ENCODE measurements at places on chromosomes 16 and 17.

GRCh38 chr17:56158915-56159825, 5.9 kb downstream of the ANKFN1 start:
- DNase-seq, result no peak

DNA sequence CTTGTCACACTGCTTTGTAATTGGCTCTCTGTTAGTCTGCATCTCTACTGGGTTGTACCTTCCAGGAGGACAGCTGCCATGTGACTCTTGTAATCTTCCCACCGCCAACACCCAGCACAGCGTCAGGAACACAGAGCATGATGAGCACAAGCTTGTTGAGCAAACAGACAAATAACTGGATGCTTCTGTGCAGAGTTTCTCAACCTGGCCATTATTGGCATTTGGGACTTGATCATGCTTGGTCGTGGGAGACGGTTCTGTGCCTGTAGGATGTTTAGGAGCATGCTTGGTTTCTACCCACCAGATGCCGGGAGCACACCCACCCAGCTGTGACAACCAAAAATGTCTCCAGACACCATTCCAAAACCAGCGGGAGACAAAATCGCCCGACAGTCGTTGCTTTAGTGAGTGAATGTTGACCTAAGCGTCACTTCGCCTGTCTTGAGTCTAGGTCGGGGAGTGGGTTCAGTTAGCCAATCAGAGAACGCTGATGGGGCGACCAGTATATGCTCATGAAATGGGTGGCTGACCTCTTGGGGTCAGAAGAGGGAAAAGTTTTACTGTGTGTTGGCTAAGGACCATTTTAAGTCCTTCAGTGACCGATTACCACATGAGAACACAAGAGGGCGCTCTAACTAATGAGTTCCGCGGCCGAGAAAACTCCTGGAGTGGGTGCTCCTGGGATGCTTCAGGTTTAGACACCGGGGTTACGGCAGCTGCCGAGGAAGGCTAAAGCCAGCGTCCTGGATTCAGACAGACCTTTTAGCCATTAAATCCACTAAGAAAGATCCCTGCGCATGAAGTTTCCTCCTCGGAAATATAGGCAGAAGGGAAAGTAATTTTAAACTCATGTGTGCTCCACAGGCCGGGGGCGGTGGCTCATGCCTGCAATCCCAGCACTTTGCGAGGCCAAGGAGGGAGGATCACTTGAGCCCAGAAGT, 57.8 kb upstream of the TEX2 start:
- DNase-seq, result peak; percentile 10

- DNase-seq, result no peak
These were observed 1014.2 kb upstream of the CDH8 start for GRCh38 chr16:63050391-63050790.

DNA sequence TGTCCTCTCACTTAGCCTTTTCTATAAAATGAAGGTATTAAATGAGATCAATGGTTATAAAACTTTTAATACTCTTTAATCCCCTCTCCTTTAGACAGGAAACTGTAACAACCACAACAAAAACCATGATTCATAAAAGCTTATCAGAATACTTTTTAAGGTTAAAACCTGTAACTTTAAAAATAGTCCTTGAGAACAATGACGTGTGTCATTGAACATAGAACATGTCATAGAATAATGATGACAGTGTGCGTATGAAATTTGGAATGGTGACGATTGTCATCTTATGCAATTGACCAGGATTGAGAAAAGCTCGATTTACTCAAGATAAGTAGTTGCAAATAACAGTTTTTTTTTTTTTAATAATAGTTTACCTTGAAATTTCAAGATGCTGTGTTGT, 94.1 kb downstream of the PLCG2 start:
- DNase-seq, result no peak

DNA sequence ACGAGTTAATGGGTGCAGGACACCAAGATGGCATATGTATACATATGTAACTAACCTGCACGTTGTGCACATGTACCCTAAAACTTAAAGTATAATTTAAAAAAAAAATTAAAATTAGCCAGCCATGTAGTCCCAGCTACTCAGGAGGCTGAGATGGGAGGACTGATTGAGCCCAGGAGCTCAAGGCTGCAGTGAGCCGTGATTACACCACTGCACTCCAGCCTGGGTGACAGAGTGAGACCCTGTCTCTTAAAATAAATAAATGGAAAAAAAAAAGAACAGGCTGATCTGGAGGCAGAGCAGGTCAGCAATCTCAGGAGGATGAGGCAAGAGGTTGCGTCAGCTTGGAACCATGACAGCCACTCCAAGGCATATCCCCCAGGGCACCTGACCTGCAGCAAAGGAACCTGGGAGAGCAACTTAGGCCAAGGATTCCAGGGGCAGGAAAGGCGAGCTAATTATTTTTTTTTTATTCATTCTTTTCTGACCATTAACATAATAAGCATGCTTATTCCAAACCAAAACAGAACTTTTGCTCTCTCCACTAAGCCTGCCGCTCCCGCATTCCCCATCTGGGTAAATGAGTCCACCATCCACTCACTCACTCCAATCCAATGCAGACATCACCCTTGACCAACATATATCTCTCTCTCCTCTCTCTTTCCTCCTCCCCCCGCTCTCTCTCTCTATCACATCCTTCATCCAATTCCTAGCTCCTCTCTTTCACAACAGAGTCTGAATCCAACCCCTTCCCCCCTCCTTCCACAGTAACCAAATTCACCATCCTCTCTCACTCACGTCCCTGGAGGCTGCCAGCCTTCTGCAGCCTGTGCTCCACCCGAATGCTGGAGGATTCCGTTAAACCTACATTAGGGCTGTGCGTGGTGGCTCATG, 47.7 kb downstream of the TK2 start:
- no peak for DNase-seq

GRCh38 chr16:84788920-84789391, 30.8 kb upstream of the CRISPLD2 start:
- DNase-seq, result no peak

GRCh38 chr16:3470723-3471122, 24.6 kb downstream of the C16orf90 start:
- no peak for DNase-seq

DNA sequence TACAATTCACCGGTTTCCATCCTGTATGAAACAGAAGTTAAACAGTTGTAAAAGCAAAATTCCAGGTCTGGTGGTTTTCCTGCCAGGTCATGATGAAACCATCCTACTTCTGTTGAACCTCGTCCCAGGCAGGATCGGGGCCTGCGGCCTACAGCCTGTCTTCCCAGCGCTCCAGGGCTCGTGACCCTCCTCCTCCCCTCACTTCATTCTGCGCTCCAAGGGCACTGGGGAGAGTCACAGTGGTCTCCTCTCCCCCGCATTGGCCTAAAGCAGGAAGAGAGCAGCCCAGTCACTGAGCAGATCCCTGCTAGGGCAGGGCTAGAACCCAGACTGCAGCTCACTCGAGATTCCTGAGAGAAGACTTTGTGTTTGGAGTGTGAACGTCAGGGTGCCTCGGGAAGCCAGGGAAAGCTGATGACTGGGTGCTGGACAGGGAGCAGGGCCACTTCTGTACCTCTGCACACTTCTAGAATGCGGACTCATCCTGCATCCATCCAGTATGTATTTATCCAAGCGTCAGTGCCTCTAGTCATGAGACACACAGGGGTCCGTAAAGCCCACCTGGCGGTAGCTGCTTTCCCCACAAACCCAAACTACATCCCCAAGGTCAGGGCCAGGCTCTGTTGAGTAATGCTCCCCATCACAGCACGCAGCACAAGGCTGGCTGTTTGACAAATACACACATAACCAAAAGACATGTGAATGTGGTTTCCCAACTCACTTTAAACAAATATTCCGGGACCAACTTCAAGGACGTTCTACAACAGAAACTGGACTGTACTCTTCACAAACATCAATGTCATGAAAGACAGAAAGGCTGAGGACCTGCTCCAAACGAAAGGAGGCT, 1.7 kb upstream of the ITGAE start:
- DNase-seq, result no peak

- no peak for DNase-seq
These were observed 24.0 kb downstream of the ABCC1 start for GRCh38 chr16:15973421-15973820.

DNA sequence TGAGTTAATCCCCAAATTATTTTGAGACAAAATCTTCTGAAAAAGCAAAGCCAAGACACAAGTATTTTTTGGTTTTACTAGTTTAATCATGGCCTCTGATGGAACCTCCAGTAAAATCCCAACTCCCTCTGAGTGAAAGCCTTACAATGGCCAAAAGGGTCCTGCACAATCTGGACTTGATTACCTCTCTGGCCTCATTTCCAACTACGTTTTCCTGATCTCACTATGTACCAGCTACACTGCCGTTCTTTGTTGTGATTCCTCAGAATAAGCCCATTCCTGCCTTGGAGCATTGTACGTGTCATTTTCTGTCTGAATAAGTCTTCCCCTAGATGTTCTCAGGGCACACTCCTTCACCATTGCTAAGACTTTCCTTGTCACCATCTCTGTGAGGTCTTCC, 37.3 kb downstream of the SPOP start:
- DNase-seq, result no peak

- no peak for DNase-seq
These were observed 42.1 kb downstream of the RANBP10 start for GRCh38 chr16:67764158-67764667.

DNA sequence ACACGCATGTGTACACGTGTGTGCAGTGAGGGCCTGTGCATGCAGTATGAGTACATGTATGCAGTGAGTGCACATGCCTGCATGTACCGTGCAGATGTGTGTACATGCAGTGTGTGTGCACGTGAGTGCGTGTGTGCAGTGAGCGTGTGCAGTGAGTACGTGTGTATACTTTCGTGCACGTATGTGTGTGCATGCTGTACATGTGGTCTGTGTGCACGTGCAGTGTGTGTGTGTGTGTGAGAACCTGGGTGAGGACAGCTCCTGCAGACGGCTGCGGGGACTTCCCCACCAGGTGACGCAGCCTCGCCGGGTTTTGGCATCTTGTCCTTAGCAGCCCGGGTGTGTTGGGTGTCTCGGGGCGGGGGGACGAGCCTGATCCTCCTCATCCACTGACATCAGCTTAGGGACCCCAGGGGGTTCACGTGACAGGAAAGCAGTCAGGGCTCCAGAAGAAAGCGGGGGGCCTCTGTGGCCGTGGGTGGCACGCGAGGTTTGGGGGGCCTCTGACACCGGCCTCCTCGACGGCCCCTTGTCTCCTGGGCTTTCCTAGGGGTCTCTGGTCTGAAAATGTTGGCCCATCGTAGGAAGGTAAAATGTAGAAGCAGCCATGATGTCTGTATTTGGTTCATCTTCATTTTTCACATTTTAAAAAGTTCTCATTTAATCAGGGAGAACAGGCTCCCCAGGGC, 119.6 kb upstream of the ZNF750 start:
- DNase-seq, result no peak

- DNase-seq, result no peak
These were observed 110.1 kb downstream of the IRX3 start for GRCh38 chr16:54176376-54176901.

GRCh38 chr16:55585631-55586030, 19.1 kb downstream of the CAPNS2 start:
- DNase-seq, result no peak

DNA sequence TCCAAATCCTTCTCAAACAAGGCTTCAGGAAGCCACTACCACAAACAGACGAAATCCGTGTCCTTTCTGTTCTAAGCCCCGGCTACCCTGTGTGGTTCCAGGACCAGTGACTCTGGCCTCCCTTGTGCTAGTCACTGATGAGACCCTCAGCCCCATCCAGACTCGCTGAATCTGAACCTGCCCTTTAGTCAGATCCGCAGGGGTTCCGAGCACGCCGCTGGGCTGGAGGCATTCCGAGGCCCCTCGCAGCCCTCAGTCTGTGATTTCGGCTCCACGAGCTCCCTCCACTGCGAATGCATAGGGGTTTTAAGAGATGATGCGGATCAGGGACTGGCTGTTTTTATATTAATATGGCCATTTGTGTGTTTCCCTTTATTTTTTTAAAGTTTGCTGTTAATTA, 292.7 kb downstream of the IRF8 start:
- no peak for DNase-seq

GRCh38 chr16:50979806-50980620, 171.1 kb downstream of the SALL1 start:
- DNase-seq, result no peak

DNA sequence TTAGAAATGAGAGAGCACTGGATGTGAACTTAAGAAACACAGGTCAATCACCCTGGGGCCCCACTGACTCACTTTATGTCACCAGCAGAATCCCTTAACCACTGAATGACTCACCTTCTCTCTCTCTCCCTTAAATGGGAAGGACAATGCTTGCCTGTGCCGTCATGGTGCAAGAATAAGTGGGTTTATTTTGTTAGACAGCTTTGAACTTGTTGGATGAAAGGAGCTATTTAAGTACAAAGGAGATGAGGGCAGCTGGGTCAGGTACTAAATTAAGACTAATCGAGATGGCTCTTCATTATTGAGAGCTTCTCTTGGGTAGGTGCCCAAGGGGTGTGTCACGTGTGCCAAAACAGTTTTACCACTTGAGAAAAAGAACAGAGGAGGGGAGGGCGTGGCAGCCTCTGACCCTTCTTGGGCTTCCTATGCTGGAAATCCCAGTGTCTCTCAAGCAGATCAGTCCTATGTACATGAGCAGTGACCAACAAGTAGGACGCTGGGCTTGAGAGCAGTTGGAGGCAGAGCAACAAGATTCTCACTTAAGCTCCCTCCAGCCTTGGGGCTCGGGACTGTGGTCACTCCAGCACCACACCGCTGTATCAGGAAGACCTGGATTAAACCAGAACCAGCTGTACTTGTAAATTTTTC, 6.7 kb upstream of the KRT31 start:
- no peak for DNase-seq

DNA sequence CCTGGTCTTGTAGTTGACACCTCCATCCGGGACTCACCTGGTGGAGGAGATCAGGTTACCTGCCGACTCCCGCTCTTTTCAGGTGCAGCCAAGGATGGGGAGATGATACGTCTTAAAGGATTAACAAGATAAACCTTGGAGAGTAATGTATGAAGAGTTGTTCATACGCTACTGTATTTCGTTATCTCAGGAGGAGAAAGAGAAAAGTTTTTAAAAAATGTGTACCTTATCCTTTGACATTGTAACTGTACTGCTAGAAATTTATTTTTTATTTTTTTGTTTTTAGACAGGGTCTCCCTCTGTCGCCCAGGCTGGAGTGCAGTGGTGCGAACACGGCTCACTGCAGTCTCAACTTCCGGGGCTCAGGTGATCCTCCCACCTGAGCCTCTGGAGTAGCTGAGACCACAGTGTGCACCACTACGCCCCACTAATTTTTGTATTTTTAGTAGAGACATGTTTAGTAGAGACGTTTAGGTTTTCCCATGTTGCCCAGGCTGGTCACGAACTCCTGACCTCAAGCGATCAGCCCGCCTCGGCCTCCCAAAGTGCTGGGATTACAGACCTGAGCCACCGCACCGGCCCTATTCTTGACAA, 764 bp upstream of the SMURF2 start:
- DNase-seq, result no peak

Measured in NCI-H446 (cell line).